ENCODE measurements at places on chromosomes 1 and 21.

- peak; percentile 93 for DNase-seq
Observed at GRCh38 chr21:45292399-45293219, 4.9 kb upstream of the POFUT2 start.

DNA sequence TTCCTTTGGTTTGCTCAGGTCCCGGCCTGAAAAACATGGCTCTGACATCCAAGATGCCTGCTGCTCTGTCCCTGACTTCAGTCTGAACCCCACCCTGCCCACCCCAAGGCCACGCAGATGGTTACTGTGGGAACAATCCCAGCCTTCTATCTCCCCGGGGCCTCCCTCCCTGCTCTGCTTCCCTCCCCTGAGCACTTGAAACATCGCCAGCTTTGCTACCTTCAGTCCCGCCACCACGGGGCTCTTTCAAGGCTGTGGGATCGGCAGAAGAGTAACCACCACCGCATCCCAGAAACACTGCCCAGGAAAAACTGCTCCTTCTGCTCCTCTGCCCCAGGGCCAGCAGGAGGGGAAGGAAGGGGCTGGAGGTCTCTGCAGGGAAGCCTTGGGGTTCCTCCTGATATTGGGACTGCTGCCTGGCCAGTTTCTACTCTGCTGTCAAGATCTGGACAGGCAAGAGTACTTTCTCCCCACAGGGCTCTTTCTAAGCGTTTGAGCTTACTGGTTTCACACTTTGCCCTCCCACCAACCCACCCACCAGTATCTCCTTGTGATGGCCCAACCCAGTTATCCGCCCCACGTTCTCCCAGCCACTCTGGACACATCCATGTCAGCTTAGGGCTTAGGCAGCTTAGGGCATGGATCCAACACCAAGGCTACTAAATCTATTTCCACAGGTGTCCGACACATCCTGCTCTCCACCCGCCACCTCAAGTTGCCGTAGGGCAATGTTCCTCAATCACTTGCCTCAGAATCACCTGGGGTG is 8.4 kb downstream of the ETNK2 start:
- no peak for DNase-seq

GRCh38 chr21:40923407-40923806 is 76.4 kb upstream of the DSCAM start:
- DNase-seq: no peak

DNA sequence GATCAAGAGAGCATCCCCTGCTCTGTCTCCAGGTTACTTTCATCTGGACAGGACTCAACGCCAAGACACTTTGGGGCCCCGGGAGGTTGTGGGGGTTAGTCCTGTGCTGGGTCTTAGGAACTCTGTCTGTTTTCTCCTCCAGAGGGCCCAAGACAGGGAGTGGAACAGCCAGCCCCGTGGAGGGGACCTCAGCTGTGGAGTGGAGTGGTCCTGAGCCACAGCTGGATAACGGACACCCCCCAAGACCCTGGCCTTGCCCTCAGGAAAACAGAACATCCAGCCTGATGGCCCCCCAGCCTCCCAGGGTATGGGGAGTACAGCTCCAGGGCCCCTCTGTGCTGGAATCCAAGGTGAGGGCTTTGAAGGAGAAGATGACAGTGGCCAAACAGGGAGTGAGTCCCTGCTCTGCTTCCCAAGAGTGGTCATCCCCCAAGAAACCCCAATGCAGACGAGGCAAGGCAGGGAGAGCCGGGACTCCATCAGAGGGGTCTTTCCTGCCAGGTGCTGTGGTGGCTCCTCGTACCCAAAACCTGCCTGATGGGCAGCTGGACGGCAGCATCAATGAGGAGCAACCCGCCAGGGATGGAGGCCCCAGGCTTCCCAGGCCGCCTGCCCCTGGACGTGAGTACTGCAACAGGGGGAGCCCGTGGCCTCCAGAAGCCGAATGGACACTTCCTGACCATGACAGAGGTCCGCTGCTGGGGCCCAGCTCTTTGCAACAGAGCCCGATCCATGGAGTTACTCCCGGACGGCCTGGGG is 3.5 kb downstream of the KIAA1614 start:
- no peak for DNase-seq

- DNase-seq: no peak
Observed at GRCh38 chr1:212366901-212367300, 47.8 kb downstream of the PACC1 start.

- no peak for DNase-seq
Observed at GRCh38 chr1:228706305-228706704, 29.0 kb upstream of the RHOU start.

GRCh38 chr1:44239331-44239960 is 26.2 kb downstream of the DMAP1 start:
- no peak for DNase-seq

DNA sequence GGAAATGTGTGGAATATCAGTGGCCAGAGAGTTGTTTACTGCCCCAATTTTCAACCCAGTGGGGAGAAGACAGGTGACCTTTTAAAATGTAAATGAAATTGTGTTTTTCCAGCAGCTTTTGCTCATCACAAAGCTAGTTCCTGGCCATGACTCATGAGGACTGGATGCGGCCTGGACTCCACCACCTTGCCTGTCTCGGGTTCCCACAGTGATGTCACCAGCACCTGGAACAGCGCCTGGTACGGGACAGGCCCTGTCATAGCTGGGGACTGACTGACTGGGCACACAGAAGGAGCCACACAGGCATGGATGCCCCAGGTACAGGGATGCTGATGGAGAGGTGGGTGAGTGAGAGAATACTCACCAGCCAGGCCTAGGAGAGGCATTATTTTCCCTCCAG is 277.1 kb downstream of the AJAP1 start:
- DNase-seq: no peak

DNA sequence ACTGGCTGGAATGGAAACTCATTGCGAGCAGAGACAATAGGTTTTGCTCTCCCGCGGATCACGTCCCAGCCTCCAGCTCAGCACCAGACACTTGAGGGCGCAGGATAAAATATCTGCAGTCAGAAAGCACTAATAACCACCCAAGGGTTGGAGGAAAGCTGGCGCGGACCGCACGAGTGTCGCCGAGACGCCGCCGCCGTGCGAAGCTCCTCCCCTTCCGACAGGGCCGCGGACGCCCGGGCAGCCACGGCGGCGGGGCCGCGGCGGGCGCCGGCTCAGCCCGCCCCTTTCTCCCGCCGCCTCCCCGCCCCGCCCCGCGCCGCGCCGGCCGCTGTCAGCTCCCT is at the start of gene CMPK1:
TSS of gene CMPK1 (plus strand) at position 213 of the 344 bp plus-strand sequence. CDS start 156 bp downstream, outside the sequence.
- DNase-seq: peak; percentile 91

- no peak for DNase-seq
Observed at GRCh38 chr1:94974241-94974640, 47.3 kb upstream of the CNN3 start.

DNA sequence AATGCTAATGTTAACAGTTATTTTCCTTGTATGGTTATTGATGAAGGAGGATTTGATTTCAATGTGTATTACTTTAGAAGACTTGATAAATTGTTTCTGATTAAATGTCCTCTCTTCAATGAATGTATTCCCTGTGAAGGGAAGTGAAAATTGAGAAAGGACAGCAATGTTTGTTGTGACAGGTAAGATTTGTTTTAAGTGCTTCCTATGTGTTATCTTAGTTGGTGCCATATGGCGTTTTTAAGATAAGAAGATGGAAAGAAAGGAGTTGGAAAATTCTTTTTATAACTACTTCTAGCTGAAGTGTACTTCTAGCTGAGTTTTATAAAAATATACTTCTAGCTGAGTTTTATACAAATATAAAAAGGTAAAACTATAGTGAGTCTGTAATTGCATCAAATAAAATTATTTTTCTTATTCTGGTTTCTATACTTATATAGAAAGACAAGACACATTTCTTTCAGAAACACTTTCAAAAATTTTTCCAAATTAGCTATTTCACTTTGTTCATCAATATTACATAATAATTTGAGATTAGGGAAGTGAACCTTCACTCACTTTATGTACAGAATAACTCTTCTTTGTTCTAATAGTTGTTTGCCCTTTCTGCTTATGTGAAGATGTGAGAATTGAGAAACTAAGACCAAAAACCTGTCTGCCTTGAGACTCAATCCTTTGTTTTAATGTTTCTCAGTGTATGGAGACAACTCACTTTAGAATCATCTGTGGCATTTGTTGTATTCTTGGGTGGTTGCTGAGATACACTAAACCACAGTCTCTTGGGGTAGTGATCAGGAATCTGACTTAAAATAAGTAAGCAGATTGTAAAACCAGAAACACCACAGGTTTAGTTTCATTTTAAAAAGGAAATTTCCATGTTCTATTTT is 382.9 kb upstream of the B3GALT2 start:
- no peak for DNase-seq

DNA sequence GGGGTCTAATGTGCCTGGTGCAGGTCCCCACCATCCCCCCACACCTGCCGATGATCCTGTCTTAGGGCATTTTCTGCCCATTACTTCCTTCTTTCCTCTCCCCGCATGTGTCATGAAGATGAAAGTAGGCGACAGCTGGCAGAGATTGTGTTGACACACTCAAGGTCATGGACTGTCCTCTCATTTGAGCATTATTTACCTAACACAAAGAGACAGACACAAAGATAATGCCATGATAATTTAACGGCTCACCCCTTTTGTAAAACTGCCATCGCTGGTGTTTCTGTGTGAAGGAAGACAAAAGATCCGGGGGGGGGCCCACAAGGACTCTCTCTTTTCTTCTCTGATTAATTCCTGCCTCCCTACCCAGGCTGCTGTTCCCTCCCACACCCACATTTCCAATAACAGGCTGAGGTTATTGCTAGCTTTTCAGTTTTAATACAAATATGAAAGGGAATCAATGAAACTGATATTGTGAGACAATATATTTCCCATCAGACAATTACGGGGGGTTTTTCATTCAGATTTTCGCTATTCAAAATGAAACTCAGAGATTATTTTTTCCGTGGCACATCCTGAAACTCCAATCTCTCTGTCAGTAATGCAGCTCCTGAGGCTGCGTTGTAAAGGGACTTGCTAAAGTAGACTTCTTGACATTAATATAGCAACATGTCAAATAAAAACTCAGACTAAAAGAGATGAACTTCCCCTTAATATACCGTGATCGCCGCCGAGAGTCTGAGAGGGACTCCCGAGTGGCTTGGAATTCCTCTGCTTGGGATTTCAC is 561.1 kb downstream of the NPHP4 start:
- DNase-seq: no peak

DNA sequence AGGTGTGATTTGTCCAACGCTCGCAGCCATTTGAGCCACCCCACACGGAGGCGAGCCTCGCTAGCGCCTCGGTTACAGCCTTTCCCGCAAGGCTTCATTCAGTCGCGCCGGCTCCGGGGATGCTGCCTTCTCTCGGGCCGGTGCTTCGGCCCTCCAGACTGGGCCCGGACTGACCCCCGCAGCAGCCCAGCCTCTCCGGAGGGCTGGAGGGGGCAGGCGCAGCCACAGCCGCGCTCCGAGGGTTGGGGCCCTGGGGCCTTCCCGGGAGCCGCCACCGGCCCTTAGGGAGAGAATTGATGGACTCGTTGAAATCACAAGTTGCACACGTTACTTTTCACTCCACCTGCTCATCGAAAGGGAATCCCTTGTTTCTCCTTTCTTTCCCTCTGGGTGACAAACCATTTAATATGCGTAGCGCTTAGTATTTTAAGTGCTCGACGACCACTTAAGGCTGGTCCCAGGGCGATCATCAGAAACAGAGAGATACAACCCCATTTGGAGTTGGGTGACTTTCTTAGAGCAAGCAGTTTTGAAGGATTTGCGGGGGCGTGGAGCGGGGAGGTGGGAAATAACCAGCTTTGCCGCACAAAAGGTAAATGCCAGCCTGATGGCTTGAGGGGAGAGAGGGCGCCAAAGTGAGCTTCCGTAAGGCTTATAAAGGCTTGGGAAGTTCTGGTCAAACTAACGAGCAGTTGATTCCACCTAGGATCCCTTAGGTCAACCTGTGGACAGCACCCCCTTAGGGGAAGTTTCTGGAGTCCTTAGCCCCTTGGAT is 24.6 kb upstream of the ENAH start:
- no peak for DNase-seq

- DNase-seq: no peak
Observed at GRCh38 chr1:98221923-98222322, 301.1 kb upstream of the DPYD start.

DNA sequence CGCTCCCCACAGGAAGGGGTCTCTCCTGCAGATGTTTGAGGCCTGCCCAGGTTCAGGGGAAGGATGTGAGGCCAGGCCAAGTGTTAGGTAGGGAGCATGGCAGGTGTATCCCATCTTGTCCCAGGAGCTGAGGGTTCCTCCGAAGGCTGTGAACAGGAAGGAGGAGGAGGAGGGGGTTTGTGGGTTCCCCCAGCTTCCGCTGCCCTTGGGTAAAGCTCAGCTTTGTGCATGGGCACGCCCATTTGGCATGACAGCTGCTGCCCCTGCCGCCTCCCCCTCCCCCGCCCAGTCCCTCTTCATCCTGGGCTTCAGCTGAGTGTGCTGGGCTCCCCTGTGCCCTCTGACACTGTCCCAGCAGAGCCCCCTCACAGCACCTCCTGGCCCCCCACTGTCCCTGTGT is 25.5 kb downstream of the TNFRSF8 start:
- peak; percentile 43 for DNase-seq

- DNase-seq: peak; percentile 69
Observed at GRCh38 chr1:154867064-154867825, 2.8 kb downstream of the KCNN3 start.

- no peak for DNase-seq
Observed at GRCh38 chr1:67715819-67716218, 30.8 kb downstream of the GADD45A start.

DNA sequence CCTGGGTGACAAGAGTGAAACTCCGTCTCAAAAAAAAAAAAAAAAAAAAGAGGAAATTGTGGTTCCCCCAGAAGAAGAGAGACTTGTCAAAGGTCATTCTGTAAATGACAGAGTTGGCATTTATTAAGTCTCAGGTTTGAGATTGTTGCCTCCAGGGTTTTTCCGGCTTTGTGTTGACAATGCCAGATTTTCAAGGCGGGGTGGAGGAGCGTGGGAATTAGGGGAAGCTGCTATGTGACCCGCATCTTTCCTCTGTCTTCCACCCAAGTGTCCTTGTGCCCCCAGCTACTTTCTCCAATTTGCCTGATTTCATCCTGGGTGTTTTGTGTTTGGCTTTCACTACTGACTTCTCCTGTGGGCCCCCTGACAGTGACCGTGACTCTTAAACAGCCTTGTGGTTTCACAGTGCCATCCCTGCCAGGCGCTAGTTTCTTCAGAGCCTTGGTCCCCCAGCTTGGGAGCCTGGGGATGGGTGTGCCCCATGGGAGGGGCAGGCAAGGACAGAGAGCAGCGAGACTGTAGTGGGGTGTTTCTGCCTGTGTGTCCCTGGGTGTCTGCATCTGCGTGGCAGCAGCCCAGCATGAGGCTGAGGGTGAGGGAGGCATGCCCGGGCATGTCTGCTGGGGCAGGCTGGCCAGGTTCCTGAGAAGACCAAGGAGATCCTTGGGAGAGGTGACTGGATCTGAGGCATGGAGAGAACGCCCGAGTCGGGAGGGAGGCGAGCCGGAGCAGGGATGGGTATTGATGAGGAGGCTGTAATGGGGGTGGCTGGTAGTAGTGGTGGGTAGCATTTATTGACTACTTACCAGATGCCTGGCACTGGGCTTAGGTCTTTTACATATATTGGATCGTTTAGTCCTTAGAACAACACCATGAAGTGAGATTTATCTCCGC is 46.3 kb downstream of the IER5 start:
- no peak for DNase-seq

Data from femur (tissue), 1 donor.